ENCODE measurements at places on chromosomes 3 and 15.

DNA sequence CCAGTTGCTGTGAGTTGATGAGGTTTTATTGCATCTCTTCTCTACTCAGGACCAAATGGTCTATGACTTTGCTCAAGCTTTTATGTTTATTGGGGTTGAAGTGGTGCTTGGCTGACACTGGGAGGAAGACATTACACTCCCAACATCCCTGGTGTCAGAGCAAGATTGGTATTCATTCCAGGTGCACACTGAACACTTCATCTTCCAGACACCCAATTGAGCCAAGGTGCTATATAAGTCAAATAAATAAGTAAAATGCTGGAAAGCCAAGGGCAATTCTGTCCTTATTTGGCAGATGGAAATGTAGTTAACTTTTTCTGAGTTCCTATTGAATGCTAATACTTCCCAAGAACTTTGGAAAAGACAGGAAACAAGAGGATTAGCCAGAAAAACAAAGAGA lies 53.2 kb upstream of the CDV3 start:
- no peak for DNase-seq

- DNase-seq, result peak; percentile 65
Observed at GRCh38 chr3:139533781-139534454, 5.6 kb downstream of the RBP1 start.

- no peak for DNase-seq
Observed at GRCh38 chr3:2071531-2071930, 27.1 kb upstream of the CNTN4 start.

GRCh38 chr3:159649951-159650350 lies 338.7 kb upstream of the IL12A start:
- no peak for DNase-seq

DNA sequence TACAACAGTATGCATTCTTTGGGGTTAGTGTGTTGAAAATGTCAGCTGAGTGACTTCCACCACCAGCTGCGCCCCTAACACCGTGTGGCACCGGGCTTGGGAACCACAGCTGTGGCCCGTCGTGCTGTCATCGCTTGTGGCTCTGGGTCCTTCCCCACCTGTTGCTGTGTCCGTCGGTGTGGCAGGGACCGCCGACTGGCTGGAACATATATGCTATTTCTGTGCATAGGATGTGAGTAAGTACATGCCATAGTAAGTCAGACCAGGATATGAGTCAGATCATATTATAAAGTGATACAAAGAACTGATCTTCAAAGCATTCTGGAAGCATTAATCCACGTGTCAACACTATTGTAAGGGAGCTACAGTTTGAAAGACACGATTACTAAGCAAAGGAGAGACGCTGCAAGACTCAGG lies 31.9 kb downstream of the EHD4 start:
- peak; percentile 93 for DNase-seq

- DNase-seq, result no peak
Observed at GRCh38 chr3:42852441-42852840, 23.2 kb downstream of the CYP8B1 start.

GRCh38 chr3:195441992-195442572 lies 738 bp downstream of the ACAP2 start:
- peak; percentile 36 for DNase-seq

GRCh38 chr15:39192979-39193560 lies 387.8 kb upstream of the THBS1 start:
- no peak for DNase-seq

DNA sequence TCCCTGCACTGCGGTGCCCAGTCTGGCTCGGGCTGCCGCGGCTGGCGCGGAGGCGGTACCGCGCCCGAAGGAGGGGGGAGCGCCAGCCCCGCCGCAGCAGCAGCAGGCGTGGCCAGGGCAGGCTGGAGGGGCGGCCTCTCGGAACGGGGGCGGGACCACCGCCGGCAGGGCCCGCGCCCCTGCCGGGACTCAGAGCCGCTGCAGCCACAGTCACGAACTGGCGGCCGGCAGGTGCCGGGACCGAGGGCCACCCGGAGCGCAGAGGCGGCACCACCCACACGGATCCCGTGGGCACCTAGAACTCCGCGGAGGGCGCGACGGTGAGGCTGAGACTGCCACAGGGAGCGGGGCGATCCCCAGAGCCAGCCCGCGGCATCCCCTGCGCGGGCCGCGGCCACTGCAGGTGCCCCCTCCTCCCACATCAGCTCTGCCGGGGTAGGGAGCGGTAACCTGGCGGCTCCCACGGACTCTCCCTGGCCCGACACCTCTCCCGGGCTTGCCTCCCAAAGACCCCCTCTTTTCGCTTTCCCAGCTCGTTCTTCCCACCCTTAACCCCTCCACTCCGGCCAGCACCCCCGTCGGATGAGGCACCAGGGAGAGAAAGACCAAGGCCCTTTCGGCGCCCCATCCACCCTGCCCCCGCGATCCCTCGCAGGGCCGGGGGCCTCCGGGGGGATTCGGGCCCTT lies at the start of gene VWA5B2:
VWA5B2 (plus strand) TSS at position 192 of the 687 bp plus-strand sequence. CDS start 944 bp downstream, outside the sequence.
- peak; percentile 6 for DNase-seq

- peak; percentile 91 for DNase-seq
Observed at GRCh38 chr3:11385891-11386290, 113.7 kb downstream of the ATG7 start.

GRCh38 chr15:89575656-89576416 lies 567 bp downstream of the TICRR start:
- no peak for DNase-seq

GRCh38 chr3:73789825-73790444 lies 165.2 kb upstream of the PDZRN3 start:
- DNase-seq, result no peak

GRCh38 chr3:102200126-102200525 lies 234.7 kb upstream of the ZPLD1 start:
- peak; percentile 94 for DNase-seq

DNA sequence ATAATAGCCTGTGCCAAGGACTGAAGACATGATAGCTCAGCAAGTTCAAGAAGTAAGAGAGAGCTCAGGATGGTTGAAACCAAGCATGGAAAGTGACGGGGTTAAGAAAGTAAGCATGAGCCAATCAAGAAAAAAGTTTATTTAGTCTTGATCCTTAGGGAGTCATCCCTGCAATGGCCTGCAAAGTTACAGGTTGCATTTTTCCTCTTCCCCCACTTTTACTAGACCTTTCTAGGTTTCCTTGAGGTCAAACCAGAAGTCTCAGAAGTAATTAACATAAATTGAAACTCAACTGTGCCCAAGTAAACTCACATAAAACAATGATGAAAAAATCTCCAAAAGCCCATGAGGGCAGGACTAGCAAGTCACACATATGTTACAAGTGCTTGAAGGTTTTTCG lies 250.9 kb downstream of the MAGI1 start:
- DNase-seq, result no peak

DNA sequence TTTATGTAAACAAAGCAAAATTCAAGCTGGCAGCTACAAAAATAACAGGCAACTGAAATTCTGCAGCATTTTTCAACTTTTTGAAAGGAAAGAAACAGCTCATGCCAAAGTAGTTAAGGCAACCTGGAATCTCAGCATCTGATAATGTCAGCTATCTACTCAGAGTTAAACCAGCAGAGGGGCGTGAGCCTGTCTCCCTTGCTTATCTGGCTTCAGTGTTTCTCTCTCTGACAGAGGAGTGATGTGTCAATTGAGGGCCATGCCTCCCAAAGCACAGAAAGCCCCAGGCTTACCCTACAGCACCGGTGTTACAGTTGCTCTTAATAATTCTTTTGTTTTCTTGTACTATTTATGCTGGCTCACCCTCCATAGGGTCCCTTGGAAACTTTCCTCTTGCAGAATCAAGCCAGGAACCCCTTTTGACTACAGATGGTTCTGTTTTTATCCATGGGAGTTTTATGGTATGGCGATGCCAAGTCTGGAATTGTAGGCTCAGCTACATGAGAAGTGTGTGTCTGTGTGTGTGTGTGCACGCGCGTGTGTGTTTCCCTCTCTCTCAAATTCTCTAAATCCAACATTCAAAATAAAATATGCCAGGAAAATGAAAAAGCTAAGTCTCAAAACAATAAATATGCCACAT lies 7.3 kb downstream of the TMEM212 start:
- no peak for DNase-seq

DNA sequence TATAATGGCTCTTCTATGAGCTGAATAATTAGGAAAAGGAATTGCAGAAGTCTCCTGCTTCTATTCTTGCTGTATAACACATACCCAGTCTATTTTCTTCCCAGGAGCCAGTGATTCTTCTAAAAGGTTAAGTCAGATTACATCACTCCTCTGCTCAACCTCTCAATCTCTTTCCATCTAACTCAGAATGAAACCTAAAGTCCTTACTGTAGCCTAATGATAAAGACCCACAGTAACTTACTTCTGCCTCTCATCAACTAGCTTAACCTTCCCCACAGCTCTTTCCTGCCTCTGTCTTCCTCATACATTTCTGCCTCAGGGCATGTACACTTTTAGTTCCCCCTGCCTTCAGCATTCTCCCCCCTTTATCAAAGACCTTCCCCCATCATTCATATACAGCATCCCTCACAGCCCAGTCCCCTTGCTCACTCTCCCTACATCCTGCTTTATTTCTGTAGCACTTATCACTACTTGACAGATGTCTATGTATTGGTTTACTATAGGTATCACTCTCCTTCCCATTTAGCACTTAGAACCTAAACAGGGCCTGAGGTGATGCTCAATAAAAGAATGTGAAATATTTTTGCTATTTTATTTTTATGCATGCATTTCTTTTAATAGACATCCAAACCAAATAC lies 28.5 kb upstream of the CMTM6 start:
- DNase-seq, result no peak

DNA sequence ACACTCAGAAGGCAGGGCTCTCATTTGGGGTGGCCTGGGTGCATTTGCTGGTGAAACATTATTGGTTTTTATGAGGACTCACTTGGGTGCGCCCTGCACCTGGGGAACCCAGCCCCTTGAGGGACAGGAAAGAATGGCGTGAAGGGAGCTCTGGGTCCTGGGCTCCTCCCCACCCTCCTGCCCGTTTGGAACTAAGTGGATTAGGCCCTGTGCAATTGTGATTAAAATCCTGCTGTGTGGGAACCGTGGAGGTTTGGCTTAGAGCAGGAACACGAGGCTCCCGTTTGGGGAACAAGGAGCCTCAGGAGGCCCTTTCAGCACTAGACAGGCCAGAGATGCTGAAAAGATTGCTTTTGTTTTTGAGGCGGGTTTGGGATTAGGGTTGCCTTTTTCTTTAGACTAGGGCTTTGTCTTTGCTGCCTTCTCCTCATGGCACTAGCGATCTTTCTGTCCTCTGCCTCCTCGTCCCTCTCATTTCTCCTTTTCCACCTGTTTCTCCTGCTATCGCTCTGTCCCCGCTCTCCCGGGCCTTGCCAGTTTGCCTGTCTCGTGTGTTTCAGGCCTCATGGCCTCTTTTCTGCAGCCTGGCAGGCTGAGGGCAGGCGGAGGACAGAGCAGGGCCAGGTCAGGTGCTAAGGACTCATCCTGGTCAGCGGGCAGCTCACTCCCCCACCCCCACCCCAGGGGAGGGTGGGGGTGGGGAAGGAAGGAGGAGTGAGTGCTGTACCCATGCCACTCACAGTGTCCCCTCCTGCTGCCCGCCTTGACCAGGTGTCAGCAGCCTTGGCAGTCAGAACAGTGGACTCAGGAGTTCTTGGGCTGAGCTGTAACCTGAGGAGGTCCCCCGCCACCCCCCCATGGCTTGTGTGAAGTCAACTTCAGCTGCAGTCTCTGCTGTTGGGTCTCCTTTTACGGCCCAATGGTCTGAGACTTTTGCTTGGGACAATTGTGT lies 8.6 kb downstream of the MAPKAPK3 start:
- no peak for DNase-seq
